ENCODE measurements at places on chromosomes 4 and X. TPM values are rescaled to one million over a fixed set of nuclear protein-coding genes. Genes with fewer than 3 reads are reported as not detected.

The DUSP9 gene
- total RNA-seq: not detected

The PAK3 gene
- total RNA-seq: 2.0 TPM

The OTUD6A gene
- total RNA-seq: not detected

The EPGN gene
- total RNA-seq: not detected

The GPR34 gene
- total RNA-seq: 17.0 TPM

The SERTM2 gene
- not detected for total RNA-seq

The EIF2S3 gene
- total RNA-seq: 179 TPM

The CYP2U1 gene
- total RNA-seq: 34.0 TPM

The ARHGAP36 gene
- not detected for total RNA-seq

The PLXNB3 gene
- 9.2 TPM for total RNA-seq

The TNMD gene
- total RNA-seq: not detected

The RPS6KA6 gene
- 4.4 TPM for total RNA-seq

The ARR3 gene
- total RNA-seq: not detected

The ADH6 gene
- total RNA-seq: not detected

The CPLX1 gene
- total RNA-seq: 0.31 TPM

The USP17L24 gene
- not detected for total RNA-seq

The MBNL3 gene
- 7.0 TPM for total RNA-seq
